ENCODE measurements at places on chromosomes 13 and 19. TPM values are rescaled to one million over a fixed set of nuclear protein-coding genes. Genes with fewer than 3 reads are reported as not detected.
A peak's percentile ranks its signal among the peaks of the same experiment; 100 is the strongest.

GRCh38 chr19:33432015-33432414 lies 58.5 kb downstream of the CEBPG start:
- no peak for DNase-seq

- no peak for DNase-seq
Measured at GRCh38 chr13:99217461-99218110, 16.9 kb downstream of the UBAC2 start.

DNA sequence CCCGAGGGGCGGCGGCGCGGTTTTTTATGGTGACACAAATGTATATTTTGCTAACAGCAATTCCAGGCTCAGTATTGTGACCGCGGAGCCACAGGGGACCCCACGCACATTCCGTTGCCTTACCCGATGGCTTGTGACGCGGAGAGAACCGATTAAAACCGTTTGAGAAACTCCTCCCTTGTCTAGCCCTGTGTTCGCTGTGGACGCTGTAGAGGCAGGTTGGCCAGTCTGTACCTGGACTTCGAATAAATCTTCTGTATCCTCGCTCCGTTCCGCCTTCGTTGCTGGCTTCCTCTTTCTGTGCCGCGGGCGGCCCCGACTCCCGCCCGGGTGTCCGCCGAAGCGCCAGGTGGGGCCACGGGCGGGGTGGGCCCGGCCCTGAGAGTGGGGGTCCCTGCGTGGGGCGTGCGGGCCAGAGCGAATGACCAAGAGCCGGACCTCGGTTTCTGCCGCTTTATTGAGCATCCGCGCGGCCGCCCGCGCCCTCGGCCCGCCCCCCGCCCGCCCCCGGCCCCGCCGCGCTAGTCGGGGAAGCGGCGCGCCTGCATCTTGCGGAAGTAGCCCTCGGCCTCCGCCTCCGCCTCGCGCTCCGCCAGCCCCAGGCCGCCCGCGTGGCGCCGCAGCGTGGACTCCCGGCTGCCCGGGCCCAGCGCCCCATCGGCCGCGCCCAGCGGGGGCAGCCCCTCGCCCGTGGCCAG lies 9.6 kb downstream of the PLPPR3 start:
- DNase-seq: no peak

DNA sequence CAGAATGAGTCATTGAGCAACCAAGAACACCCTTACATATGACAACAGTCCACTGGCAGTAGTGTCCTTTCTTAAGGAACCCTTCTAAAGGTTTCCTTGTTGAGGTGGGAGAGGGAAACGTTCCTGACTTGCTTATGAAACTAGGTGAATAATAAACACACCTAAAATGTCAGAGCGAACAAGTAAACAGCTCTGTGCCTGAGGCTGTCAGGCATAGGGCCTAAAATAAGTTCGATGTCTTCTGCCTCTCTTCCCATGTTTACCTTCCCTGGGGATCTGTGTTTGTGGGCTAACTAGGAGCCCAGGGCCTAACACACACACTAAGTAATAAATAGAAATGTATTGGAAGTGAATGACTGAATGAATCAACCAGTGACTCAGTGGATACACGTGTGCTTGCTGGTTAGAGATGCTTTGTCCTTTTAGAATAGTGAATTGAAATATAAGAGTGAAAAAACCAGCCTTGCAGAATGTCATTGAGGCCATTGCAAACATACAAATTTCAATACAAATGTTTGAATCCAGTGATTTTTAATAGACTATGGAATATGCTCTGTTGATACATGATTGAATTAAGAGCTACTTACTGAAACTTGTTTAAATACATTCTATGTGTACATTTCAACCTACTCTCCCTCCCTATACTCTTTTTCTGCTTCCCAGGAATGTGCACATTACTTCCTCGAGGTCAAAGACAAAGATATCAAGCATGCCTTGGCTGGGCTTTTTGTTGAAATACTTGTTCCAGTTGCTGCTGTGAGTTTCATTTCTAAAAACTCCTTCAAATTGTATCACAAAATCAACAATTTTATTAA lies 102.9 kb downstream of the FRY start:
- DNase-seq: no peak

DNA sequence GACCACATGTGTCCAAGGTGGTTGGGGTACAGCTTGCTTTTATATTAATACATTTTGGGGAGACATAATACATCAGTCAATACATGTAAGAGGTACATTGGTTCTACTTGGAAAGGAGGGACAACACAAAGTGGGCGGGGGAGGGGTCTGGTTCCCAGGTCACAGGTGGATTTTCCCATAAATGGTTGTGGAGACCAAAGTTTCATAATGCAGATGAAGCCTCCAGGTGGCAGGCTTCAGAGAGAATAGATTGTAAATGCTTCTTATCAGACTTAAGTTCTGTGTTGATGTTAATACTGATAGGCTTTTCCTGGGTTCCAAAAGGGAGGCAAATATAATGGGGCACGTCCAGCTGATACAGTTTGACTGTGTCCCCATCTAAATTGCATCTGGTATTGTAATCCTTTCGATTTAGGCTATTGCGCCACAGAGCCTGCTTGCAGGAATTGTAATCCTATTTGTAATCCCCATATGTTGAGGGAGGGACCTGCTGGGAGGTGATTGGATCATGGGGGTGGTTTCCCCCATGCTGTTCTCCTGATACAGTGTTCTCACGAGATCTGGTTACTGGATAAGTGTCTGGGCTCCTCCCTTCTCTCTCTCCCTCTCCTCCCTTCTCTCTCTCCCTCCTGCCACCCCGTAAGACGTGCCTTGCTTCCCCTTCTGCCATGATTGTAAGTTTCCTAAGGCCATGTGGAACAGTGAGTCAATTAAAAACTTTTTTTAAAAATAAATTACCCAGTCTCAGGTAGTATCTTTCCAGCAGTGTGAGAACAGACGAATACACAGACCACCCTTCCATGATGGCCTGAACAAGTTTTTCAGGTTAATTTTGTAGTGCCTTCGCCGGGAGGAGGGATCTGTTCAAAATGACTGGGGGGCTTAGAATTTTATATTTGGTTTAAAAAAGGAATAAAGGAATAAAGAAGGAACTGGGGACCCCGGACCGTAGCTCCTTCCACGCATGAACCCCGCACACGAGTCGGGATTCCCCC lies 44.9 kb downstream of the ZNF823 start:
- peak; percentile 17 for DNase-seq

DNA sequence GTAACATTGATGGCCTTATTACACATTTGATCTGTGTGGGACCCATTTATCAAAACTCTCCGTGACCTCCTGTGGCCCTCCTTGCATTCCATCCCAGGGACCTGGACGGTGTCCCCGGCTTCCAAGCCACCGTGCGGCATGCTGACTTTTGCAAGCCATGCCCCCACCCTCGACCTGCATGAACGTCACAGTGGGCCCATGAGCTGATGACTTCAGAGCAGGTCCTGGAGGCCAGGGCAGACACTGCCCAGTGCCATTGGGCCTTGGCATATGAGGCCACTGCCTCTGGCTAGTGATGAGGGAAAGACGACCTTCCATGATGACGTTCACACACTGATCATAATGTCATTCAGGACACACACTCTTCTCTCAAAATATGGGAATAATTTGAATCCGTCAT lies 62.8 kb downstream of the RAB20 start:
- DNase-seq: no peak

GRCh38 chr19:11382898-11383705 lies 1.0 kb downstream of the EPOR start:
- DNase-seq: no peak

DNA sequence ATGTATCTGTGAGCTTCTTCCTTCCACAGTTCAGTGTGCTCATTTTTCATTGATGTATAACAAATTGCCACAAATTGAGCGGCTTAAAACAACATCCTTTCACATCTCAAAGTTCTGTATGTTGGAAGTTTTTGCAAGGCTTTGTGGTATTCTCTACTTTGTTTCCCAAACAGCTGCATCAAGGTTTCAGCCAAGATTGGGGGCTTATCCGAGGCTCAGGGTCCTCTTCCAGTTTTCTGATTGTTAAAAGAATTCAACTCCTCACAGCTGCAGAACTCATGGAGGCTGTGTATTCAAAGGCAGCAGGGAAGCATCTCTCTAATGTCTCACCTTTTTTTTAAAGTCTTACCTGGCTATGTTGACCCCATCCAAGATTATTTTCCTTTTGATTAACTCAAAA lies 1369.8 kb downstream of the PCDH9 start:
- no peak for DNase-seq

DNA sequence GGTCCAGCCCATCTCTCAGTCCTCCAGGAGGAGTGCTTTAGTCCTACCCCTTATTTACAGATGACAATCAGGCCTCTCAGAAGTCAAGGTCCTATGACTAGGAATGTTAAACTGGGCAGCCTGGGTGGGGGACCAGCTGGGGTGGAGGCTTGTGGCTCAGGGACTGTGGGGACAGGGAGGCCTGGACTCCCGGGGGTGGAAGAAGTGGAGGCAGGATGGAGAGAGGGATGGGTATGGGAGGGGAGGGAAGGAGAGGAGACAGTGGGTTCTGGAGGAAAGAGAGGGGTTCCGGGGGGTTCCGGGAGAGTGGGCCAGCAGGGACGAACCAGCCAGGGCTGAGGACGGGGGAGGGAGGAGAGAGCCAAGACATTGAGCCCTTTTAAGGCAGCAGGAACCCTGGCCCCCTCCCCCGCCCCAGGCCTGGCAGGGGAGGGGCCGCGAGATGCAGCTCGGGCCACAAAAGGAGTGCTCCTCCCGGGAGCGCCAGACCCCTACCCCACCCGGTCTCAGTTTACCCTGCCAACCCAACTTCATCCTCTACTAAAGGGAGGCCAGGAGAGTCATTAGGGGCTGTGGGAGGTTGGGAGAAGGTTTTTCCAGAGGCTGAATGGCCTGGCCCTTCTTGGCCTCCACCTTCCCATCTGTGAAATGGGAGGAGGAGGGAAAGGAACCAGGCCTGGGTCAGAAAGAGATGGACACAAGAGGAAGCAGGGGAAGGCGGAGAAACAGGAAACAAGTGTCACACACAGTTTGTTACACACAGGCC lies 1.7 kb downstream of the DMPK start:
- no peak for DNase-seq

GRCh38 chr13:51148952-51149573 lies 38.0 kb upstream of the C13orf42 start:
- peak; percentile 62 for DNase-seq

- DNase-seq: no peak
Measured at GRCh38 chr19:7715671-7716070, 13.7 kb upstream of the FCER2 start.

GRCh38 chr19:17468302-17469091 lies 1.8 kb upstream of the SLC27A1 start:
- no peak for DNase-seq

DNA sequence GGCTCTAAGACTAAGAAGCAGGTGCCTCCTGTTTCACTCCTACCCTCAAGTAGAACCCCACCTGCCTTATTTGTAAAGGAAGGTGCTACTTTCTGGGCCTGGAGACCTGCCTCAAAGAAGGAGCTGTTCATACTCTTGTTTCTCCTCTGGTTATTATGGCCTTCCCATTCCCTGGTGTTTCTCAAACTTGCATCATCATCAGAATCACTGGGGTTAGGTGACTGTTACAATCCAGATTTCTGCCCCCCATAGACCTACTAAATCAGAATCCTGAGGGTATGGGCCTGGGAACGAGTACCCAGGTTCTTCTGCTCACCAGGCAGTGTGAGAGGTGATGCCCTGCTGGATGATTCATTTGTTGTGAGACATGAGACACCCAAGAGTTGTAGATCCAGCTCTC lies 18.4 kb downstream of the SAMD4B start:
- DNase-seq: no peak

DNA sequence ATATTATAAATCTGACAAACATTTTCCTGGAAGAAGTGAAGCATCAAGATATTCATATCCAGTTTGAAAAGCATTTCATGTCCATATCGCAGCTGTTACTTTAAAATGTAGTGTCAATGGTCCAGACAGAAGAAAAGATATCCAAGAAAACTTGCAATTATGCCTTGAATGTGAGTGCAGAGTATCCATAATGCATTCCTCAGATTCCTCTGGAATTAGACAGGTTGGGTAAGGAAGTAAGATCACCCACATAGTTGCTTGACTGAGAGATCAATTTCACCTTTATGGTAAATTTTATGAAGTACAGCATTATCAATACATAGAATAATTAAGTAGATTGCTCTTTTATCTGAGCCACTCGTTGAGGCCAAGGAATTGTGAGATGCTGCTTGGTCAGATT lies 327.0 kb upstream of the SLITRK5 start:
- no peak for DNase-seq

DNA sequence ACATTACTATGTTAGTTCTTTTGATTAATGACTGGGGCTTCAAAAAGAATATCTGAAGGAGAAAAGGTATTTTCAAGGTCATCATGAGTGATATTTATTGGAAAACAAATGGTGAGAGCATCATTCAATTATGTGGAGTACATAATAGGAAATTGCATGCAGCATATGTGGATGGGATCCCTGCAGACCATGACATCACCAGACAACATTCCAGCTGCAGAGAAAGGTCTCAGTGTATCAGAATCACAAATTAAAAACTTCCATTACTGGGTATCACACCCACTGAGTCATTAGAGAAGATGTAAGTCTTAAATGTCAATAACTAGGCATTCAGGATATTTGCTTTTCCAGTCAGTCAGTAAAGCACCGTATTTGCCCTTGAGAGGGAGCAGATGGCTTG lies 574.4 kb upstream of the SLC10A2 start:
- no peak for DNase-seq

DNA sequence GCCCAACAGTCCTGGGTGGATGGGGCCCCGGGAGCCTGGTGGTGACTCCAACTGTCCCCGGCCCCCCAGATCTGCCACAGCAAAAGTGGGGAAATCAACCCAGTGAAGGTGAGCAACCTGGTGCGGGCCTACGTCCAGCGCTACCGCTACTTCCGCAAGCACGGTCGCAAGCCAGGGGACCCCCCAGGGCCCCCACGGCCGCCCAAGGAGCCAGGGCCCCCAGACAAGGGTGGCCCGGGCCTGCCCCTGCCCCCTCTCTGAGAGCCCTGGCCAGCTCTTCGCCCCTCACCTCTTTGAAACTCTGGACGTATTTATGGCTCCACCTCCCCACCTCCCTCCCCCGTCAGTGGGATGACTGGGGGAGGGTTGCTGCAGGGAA lies 7.5 kb downstream of the IRF3 start:
- no peak for DNase-seq

DNA sequence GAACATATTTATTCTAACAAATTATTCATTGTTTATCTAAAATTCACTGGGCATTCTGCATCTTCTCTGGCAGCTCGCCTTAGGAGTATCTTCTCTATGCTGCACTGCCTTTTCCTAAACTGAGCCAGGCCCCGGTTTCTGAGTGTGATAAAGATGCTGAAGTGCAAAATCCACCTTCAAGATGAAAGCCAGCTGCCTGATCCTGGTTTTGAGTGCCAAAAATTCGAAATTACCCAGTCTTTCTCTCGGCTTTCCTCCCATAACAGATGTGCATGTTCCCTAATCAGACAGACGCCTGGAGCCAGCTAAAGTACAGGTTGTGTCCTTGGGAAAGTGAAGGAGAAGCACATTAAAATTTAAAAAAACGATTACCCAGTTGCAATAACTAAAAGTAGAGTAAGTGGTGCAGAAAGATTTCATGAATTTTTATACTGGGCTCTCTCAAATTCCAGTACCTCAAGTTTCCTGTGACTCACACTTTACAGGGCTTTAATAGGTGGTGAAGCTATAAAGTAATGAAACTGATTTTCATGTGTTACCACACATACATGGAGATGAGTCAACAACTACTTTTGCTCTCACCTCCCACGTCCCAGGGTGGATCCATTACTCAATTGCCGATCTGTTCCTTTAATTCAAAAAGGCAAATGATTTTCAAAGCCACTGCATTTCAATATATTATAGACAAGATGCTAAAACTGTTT lies 65.0 kb upstream of the GTF2F2 start:
- no peak for DNase-seq

CTXN1 gene
- 12.6 TPM for polyA plus RNA-seq

FBXW9 gene
- polyA plus RNA-seq: 10.4 TPM

RNF225 gene
- polyA plus RNA-seq: not detected

RAB3D gene
- polyA plus RNA-seq: 15.2 TPM

SYNGR4 gene
- not detected for polyA plus RNA-seq

ZNF473 gene
- 19.1 TPM for polyA plus RNA-seq

OVOL3 gene
- polyA plus RNA-seq: not detected

GNG7 gene
- 5.4 TPM for polyA plus RNA-seq
